ENCODE measurements at places on chromosomes 16 and 17. TPM values are rescaled to one million over a fixed set of nuclear protein-coding genes. Genes with fewer than 3 reads are reported as not detected.

Gene HOXB1
- not detected for polyA plus RNA-seq

Gene ARHGAP23
- polyA plus RNA-seq = 34.4 TPM

Gene MRPL12
- 343 TPM for polyA plus RNA-seq

Gene FKBP10
- polyA plus RNA-seq = 11.4 TPM

Gene GPRC5C
- polyA plus RNA-seq = 35.3 TPM

Gene TMEM100
- polyA plus RNA-seq = 4.1 TPM

Gene TP53TG3C
- not detected for polyA plus RNA-seq

Gene MYL11
- polyA plus RNA-seq = not detected

DNA sequence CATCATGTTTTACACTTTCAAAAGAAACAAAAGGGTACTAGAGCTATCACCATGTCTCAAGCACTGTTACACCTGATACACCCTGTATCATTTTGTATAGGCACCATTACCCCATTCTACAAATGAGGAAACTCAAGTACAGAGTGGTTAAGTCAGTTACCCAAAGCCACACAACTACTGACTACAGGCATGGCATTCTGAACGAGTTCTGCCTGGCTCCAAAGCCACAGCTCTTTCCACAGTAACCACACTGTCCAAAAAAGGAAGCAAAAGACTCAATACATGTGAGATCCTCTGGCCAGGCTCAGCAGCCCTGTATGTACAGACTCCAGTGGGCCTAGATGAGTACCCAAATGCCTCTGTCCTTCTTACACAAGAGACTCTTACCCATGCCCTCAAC is 4.7 kb downstream of the DYNC1LI2 start:
- no peak for DNase-seq

- no peak for DNase-seq
Observed at GRCh38 chr17:54972406-54973138, 4.0 kb downstream of the STXBP4 start.

GRCh38 chr17:69567130-69567529 is 152.6 kb downstream of the MAP2K6 start:
- DNase-seq = no peak

DNA sequence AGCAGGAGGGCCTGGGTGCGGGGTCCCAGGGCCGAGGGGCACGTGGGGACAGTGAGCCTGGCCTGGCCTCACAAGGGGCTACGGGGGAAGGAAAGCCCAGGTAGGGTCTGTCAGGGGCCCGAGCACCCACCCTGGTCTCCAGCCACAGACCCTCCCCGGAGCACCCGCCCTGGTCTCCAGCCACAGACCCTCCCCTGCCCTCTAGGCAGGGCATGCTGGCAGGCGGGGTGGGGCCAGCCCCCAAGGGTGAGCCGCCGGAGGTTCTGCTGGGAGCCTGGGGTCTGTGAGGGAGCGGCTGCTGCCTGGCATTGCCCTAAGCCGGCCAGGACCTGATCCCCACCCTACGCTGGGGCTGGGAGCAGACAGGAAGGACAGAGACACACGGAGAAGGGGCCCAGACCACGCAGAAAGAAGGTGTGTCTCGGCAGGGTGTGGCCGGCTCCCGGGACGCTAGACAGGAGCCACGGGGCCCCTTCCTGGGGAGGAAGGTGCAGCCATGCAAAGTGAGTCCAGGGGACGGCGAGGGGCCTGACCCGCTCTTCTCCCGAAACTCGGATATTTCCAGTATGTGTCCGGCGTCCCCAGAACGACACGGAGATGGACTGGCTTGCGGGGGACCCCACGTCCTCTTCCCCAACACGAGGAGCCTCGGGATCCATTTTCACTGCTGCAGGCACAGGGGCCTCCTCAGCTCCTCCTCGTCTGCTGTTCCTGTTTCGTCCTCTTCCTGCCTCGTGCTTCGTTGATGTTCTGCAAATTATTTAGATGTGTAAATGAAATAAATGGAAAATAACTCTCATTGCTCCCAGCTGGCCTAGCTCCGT is 15.5 kb downstream of the UTS2R start:
- peak; percentile 40 for DNase-seq

DNA sequence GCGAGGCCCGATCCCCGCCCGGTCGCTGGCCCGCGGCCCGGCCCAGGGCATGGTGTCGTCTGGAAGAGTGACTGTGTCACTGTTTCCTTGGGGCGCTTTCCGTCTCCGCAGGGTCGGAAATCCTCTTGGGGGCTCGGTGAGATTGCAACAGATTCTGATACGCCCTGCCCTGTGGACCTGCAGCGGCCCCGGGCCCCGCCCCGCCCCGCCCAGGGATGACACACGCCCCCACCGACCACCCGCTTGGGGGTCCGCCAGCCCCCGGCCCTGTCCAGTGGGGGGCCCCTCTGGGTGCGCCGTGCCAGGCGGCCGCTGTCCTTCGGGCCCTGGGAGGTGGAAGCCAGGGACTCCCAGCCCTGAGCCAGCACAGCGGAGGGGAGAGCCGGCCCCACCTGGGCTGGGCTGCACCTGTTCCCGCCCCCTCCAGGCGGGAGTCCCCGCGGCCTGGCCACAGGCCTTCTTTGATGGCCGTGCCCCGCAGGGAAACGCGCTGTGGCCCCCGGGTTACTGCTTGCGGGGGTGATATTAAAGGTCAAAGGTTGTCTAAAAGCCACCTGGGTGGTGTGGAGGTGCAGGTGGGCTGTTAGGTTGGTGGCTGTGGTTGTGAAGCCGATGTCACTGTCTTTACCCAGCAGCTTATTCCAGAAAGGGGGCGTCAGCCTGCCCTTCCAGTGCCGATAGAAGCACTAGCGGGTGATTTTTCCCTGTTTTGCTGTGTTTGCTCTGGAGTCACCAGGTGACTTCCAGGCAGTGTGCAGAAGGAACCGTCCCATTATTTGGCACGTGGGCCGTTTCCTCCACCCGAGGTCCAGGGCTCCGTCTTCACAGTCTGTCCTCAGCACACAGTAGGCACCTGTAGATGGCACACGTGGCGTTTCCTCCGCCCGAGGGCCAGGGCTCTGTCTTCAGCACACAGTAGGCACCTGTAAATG is 752 bp downstream of the TBC1D24 start:
- no peak for DNase-seq

GRCh38 chr17:67563692-67564228 is 154.0 kb upstream of the NOL11 start:
- DNase-seq = no peak

DNA sequence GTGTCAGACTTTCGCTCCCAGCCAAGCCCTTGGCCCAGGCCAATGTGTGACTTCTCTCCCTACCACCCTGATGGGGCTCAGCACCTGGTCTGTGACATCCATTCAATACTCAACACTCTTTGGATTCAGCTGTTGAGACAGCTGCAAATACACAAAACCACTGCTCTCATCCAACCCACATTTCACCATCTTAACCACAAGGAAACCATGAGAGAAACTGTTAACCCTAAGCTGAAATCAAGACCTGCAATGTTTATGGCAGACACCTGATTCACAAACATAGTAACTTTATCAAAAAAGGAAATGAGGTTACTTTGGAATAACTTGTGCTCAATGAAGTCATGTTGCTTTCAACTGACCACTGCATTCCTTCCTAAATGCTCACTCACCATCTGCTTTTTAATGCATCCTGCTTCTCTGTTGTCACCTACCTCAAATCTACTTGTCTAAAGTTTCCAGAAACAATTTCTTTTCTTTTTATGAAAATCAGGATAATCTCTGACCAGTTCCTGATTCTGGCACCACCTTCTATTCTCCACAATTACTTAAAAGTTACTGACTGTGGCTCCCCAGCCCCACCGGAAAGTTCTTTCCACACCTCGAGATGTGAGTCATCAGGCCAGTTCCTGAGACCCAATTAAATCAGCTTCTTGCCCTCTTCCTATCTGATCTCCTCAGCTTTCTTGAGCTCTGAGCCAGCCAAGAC is 88.2 kb downstream of the NOG start:
- DNase-seq = no peak

DNA sequence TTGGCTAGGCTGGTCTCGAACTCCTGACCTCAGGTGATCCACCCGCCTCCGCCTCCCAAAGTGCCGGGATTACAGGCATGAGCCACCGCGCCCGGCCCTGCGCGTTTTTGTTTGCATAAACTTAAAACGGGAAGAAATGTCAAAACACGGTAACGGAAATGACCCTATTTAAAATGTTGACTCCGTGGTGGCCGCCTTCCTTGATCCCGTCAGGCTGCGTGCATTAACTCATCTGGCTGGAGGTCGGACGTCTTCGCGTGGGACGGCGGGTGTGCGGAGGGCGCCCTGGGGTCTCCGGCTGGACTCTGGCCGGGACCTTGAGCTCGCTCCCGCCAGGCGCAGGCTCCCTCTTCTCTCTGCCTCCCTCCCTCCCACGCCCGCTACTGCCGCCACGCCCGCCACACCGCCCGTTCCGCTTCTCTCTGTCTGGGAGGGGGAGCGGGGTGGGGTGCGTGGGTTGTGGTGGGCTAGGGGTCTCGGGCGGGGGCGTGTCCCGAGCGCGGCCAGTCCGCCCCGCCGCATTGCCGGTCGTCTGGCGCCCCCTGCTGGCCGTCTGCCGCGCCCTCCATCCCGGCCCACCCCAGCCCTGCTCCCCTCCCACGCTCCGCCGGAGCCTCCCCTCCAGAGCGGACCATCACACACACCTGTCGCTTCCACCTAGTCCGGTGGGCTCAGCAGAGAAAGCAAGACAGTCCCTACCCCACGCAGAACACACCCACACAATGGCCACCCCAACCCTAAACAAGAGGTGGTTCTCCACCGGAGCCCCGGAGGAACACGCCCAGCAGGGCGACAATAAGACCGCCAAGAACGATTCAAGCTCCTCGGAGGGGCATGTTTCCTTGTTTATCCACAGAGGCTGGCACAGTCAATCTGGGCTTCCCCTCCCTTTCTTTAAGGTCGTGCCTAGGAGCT is 1.2 kb upstream of the CCDC42 start:
- DNase-seq = peak; percentile 73

GRCh38 chr16:67421030-67421429 is 4.8 kb upstream of the ZDHHC1 start:
- DNase-seq = no peak

GRCh38 chr17:72422505-72423285 is 301.9 kb downstream of the SOX9 start:
- DNase-seq = peak; percentile 29

DNA sequence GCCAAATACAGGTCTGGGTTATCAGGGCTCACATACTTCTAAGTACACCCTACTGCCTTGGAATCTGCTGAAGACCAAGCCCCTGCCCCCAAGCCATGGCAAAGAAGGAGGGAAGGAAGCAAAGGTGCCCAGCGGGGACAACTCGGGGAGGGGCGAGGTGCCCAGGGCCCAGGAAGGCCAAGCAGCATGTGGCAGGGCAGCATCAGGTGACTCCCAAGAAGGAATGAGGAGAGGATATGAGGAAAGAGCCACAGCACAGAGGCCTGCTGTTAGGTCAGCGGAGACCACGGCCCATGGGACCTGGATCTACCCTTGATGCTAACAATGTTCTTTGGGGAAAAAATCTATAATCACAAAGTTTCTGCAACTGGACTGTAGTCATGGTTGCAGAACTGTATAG is 142.6 kb upstream of the CRHR1 start:
- DNase-seq = no peak

DNA sequence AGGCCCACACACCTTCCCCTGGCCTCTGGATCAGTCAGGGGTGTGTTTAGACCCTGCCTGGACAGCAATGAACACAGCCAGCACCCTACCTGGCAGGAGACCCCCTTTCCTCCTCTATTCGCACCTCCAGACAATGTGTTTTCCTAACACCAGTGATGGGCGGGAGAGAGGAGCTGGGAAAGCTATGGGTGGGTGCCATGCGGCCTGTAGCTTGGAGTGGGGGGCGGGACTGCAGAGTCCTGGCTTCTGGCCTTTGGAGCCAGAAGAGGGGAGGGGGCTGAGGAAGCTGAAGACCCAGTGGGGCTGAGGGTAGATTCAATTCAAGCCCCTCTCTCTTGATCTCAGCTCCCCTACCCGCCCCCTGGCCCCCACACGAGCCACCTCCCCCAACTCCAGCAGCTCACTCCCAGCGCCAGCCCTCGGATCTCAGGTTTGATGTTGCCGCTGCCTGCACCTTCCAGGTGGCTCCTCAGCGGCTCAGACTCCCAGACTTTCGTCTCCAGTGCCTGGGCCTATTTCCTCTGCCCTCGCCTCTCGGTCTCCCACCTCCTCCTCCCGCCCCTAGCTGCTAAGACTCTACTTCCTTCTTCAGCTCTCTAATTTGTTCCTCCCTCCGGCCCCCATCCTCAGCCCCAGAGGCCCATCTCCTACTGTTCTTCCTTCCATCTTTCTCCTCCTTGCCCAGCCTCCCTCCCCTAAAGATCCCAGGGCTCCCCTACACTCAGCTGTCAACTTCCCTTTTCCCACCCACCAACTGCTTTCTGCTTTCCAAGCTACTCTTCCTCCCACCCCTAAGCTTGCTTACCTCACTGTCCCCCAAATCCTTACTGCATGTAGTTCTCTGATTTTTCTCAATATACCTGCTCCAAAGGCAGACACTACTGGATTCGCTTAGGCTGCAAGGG is 6.8 kb upstream of the SP6 start:
- DNase-seq = no peak

DNA sequence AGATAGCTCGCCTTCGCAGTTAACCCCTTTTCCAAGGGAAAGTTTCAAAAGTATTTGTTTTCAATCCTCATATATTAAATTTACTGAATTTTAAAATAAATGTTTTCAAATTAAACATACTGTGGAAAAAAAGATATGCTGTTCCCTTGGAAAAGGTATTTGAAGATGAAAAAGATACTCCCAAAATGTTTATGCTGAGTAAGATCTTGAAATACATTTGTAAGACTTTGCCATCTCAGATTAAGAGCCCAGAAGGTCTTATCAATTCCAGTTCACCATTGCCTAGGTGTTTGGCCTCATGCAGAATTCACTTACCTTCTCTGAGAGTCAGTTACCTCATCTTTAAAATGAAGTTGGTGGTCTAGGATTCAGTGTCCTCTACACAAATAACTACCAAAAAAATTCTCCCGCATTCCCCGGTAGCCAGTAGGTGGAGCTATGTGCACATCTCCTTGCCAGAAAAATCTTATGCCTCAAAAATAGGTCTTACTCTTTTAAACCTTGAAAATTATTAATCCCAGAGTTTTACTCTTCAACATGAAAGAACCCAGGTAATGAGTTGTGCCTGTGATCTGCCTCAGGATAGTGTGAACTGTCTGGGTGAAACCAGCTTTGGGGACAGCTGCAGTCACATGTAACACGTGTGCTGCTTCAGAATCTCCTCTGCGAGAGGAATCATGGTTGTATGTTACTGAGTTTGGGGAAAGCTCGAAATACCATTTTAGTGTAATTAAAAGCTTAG is 178.3 kb downstream of the MRTFB start:
- DNase-seq = no peak

- no peak for DNase-seq
Observed at GRCh38 chr16:64343061-64343819, 778.6 kb downstream of the CDH11 start.

DNA sequence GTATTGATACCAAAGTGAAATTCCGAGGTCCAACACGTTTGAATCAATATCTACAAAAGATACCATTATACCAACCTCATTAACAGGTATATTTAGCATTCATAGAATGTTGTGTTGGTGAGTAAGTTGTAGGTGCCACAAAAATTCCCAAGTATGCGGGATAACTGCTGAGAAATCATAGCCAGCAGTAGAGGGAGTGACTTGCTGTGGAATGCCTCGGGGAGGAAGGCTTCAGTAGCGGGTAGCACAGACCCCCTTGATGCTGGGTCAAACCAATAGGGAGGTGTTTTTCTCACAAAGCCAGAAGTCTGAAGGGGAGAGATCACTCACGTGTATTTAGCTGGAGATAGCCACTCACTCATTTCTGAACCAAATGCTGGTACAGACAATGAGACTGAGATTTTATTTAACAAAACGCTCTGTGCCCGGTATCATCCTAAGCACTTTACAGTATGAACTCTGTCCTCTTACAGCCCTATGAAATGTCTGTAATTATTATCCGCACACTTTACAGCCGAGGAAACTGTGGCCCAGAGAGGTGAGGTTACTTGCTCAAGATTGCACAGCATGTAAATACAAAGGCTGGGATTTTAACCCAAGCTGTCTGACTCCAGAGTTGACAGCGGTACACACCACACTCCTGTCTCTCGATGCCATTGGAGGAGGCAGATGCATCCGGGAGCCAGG is 23.1 kb downstream of the HSBP1 start:
- no peak for DNase-seq
